ENCODE measurements at places on chromosomes 6 and 20. TPM values are rescaled to one million over a fixed set of nuclear protein-coding genes. Genes with fewer than 3 reads are reported as not detected.

DNA sequence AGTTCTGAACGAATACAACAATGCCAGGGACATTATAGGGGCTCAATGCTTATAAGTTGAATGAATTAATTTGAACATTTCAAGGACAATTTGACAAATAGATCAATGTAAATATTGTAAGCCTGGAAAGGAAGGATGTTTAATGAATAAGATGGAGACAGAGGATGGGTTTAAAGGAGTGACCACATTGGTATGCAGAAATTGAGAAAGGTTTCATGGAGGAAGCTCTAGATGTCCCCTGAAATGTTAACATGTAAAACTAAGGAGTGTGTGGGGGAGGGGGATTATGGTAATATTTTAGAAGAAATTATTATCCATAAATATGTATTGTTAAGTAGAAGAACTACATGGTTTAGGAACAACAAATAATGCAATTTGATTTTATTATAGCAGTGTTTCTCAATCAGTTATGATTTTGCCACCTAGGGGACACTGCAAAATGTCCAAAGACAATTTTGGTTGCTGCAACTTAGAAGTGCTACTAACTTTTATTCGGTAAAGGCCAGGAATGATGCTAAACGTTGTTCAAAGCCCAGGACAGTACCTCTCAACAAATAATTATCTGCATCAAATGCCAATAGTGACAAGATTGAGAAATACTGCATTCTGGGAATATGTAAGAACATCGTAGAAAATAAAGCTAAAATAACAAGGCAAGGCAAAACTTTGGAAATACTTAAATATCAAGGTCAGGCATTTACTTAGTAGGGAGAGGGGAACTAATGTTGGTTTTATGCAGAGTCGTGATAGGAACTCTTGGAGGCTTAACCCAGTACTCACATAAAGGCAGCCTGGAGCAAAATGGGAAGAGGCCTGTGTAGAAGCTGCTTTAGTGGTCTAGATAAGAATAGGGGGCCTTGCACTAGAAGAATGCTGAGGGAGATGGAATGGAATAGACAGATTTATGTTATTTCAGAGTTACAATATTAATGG is 686.9 kb upstream of the CITED2 start:
- no peak for DNase-seq
- H3K36me3 ChIP-seq, result no peaks in the 10 kb centered on the region
- no peak overlapping the region for H3K27ac ChIP-seq
- H3K4me1 ChIP-seq, result no peaks in the 10 kb centered on the region
- no peak overlapping the region for H3K4me3 ChIP-seq

GRCh38 chr6:95545686-95546085 is 31.6 kb upstream of the MANEA start:
- H3K4me3 ChIP-seq, result no peak overlapping the region
- no peaks in the 10 kb centered on the region for H3K36me3 ChIP-seq
- peaks cover 17% of the 10 kb centered on the region for H3K4me1 ChIP-seq
- H3K27ac ChIP-seq, result no peak overlapping the region
- no peaks in the 10 kb centered on the region for H3K27me3 ChIP-seq

DNA sequence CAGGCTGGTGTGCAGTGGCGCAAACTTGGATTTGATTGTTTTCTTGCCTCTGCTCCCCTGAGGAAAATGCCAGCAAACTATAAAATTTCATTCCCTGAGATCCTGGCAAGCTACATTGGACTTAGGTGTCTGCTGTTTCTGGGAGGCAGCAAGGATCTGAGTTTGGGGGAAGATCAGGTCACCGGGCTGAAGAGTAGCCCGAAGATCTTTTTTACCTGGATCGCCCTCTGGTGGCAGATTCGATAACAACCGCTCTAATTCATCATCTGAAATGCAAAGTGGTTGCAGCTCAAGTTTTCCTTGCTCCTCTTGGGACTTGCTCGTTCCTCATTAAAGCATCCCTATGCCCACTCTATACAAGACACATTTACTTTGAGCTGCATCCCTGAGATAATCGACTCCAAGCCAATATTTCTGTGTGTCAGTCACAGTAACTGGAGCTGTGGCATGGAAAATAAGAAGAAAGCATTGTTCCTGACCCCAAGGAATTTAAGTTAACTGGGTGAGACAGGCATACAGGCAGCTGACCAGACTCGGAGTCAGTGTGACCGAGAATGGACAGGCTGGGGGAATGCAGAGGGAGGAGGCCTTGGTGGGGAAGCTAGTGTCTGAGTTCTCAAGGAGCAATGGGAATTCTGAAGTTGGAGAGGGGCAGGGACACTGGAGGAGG is 131.8 kb upstream of the PROKR2 start:
- H3K36me3 ChIP-seq, result no peaks in the 10 kb centered on the region
- no peak overlapping the region for H3K4me3 ChIP-seq
- peak; percentile 71 for DNase-seq

- no peak overlapping the region for H3K4me3 ChIP-seq
- peaks cover 2% of the 10 kb centered on the region for H3K27me3 ChIP-seq
- no peak overlapping the region for H3K27ac ChIP-seq
- peaks cover 4% of the 10 kb centered on the region for H3K4me1 ChIP-seq
- peaks cover 3% of the 10 kb centered on the region for H3K36me3 ChIP-seq
These were observed 30.0 kb downstream of the CDKAL1 start for GRCh38 chr6:20564269-20564668.

DNA sequence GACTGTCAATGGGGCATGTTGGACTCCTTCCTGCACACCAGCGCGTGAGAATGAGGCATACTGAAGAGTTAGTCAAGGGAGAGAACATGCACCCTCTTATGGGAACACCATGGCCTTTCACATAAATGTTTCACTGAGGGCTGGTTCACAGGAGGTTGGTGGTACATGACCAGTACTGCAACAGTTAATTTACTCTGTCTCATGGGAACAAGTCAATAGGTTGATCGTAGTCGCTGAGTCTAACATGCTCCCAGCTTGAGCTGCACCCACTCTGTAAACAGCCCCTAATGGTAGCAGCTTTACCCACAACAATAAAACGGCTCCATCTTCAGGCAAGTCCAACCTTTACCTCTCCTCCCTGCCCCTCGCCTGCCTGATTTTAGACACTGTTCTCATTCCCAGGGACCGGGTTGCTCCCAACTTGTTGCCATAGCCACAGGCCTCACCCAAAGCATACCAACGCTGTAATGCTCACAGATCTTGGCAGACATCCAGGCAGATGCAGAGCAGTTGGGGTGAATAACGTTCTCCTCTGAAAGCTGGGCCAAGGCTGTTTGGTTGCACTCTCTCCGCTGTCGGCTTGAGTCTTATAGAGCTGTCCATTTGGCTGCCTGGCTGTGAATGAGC is 111.3 kb downstream of the LY86 start:
- H3K27ac ChIP-seq, result no peak overlapping the region
- peaks cover 6% of the 10 kb centered on the region for H3K27me3 ChIP-seq
- H3K4me3 ChIP-seq, result no peak overlapping the region
- H3K4me1 ChIP-seq, result peaks cover 28% of the 10 kb centered on the region

- no peak for DNase-seq
- H3K4me1 ChIP-seq, result peaks cover 11% of the 10 kb centered on the region
- H3K4me3 ChIP-seq, result no peak overlapping the region
These were observed 165.4 kb downstream of the SYNDIG1 start for GRCh38 chr20:24634855-24635254.

- DNase-seq, result no peak
- peaks cover under 1% of the 10 kb centered on the region for H3K4me1 ChIP-seq
- peaks cover 8% of the 10 kb centered on the region for H3K27me3 ChIP-seq
- no peak within 1 kb of the TSS for H3K4me3 ChIP-seq
- H3K27ac ChIP-seq, result no peak within 1 kb of the TSS
These were observed at the start of gene CST2 for GRCh38 chr20:23826541-23827021. Gene CST2 (minus strand): TSS chr20:23826729. CDS start chr20:23826660, 69 bp downstream.

DNA sequence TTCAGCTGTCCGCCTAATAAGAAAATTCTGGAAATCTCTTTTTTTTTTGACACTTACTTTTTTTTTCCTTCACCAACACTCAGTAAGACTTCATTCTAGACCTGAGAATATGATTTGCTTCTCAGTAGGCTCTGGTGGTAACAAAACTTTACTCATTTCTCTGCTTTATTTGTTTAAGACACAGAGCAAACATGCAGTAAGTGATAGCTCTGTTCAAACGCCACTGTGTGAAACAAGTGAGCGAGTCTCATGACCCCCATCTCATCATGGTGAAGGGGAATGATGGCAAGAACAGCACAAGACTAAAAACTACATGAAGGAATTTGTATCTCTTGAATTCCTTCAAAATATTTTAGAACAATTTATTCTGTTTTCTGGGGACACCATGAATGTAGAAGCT is 541.6 kb upstream of the POU3F2 start:
- no peak overlapping the region for H3K4me3 ChIP-seq
- no peak overlapping the region for H3K27ac ChIP-seq
- H3K27me3 ChIP-seq, result no peaks in the 10 kb centered on the region
- DNase-seq, result no peak

GRCh38 chr6:169161572-169162167 is 92.0 kb downstream of the THBS2 start:
- H3K36me3 ChIP-seq, result no peaks in the 10 kb centered on the region
- H3K4me3 ChIP-seq, result no peak overlapping the region
- no peaks in the 10 kb centered on the region for H3K4me1 ChIP-seq
- no peak overlapping the region for H3K27ac ChIP-seq
- no peak for DNase-seq
- peaks cover 5% of the 10 kb centered on the region for H3K27me3 ChIP-seq

- DNase-seq, result no peak
- no peaks in the 10 kb centered on the region for H3K27me3 ChIP-seq
- no peak overlapping the region for H3K4me3 ChIP-seq
These were observed 195.5 kb downstream of the SIM1 start for GRCh38 chr6:100269189-100269588.

GRCh38 chr6:151701911-151702562 is 105.4 kb upstream of the ESR1 start:
- no peak overlapping the region for H3K27ac ChIP-seq
- DNase-seq, result no peak
- no peak overlapping the region for H3K4me3 ChIP-seq
- no peaks in the 10 kb centered on the region for H3K36me3 ChIP-seq
- H3K4me1 ChIP-seq, result peaks cover 9% of the 10 kb centered on the region
- no peaks in the 10 kb centered on the region for H3K27me3 ChIP-seq

DNA sequence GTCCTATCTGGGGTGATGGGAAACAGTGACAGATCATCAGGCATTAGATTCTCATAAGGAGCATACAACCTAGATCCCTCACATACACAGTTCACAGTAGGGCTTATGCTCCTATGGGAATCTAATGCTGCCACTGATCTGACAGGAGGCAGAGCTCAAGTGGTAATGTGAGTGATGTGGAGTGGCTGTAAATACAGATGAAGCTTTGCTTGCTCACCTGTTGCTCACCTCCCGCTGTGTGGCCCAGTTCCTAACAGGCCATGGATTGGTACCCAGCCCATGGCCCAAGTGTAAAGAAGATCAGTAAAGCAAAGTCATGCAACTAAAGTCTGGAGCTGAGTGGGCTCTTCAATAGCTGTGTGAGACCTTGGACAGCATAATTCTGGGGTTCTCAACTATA is 65.9 kb downstream of the PKIB start:
- no peak overlapping the region for H3K27ac ChIP-seq
- peaks cover 8% of the 10 kb centered on the region for H3K4me1 ChIP-seq
- H3K36me3 ChIP-seq, result peaks cover 27% of the 10 kb centered on the region

- H3K36me3 ChIP-seq, result no peaks in the 10 kb centered on the region
- H3K27me3 ChIP-seq, result peaks cover 3% of the 10 kb centered on the region
- H3K4me1 ChIP-seq, result peaks cover 3% of the 10 kb centered on the region
- no peak for DNase-seq
- H3K27ac ChIP-seq, result no peak overlapping the region
These were observed 350.7 kb downstream of the KHDRBS2 start for GRCh38 chr6:61935242-61935846.

DNA sequence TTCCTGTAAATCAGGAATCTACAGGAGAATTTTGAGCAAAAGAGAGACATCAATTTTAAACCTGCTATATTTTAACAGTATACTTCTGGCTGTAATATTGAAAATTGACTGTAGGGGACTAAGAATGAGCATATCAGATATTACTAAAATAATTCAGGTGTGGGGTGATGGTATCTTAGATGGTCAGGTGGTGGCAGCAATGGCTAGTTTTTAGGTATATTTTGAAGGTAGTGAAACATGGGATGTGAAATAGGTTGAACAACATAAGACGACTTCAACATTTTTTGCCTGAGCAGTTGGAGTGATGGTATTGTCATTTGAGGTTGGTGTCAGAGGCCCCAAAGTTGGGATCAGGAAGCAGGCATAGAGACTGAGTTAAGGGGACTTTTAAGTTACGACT is 32.1 kb downstream of the FAM83B start:
- H3K27ac ChIP-seq, result no peak overlapping the region
- no peak for DNase-seq
- peaks cover 3% of the 10 kb centered on the region for H3K4me1 ChIP-seq
- no peaks in the 10 kb centered on the region for H3K27me3 ChIP-seq
- no peaks in the 10 kb centered on the region for H3K36me3 ChIP-seq

DNA sequence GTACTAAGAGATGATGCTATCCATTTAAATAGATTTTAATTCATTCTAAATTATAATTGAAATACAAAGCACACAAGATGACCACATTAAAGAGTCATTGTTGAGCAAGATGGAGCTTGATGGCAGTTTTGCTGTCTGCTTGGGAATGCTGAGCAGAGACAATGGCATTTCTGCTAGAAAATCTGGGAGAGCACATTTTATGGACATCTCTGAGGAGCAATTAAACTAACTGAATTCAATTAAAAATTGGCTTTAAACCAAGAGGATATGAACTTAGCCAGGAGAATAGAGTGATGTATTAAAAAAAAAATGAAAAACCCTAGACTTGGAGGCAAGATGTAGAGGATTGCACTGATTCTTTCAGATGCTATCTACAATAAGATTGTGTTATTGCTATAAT is 19.1 kb upstream of the ADGRB3 start:
- H3K36me3 ChIP-seq, result no peaks in the 10 kb centered on the region
- H3K27ac ChIP-seq, result no peak overlapping the region
- DNase-seq, result no peak
- H3K4me1 ChIP-seq, result no peaks in the 10 kb centered on the region

DNA sequence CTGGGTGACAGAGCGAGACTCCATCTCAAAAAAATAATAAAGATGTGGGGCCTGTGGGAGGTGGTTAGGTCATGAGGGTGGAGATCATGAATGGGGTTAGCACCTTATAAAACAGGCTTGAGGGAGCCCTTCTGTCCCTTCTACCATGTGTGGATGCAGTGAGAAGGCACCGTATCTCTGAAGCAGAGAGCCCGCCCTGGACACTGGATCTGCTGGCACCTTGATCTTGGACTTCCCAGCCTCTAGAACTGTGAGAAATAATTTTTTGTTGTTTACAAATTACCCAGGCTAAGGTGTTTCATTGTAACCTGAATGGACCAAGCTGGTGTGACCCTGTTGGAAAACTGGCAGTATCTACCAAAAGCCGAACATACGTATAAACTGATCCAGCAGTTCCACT is 15.7 kb upstream of the PANK2 start:
- no peak for DNase-seq
- no peak overlapping the region for H3K27ac ChIP-seq
- H3K4me3 ChIP-seq, result no peak overlapping the region
- peaks cover 9% of the 10 kb centered on the region for H3K27me3 ChIP-seq
- H3K4me1 ChIP-seq, result peaks cover 18% of the 10 kb centered on the region

The PAX1 gene
- not detected for total RNA-seq

The FHL5 gene
- not detected for total RNA-seq

The SCGN gene
- total RNA-seq, result 0.85 TPM

The CLDN20 gene
- total RNA-seq, result 0.23 TPM

The HLA-DOA gene
- total RNA-seq, result 7.3 TPM

The UBE2C gene
- 22.9 TPM for total RNA-seq

The HLA-DQA1 gene
- total RNA-seq, result not detected

The CYP39A1 gene
- total RNA-seq, result 2.5 TPM

The FBXO9 gene
- 61.5 TPM for total RNA-seq

The PCIF1 gene
- total RNA-seq, result 34.8 TPM

The DPPA5 gene
- not detected for total RNA-seq

The ACTL10 gene
- not detected for total RNA-seq

The SEL1L2 gene
- not detected for total RNA-seq

The POPDC3 gene
- total RNA-seq, result 5.2 TPM

The C20orf202 gene
- 0.92 TPM for total RNA-seq

Measured in endothelial cell (in vitro differentiated cells).